Stomach (tissue), 19 donors: ENCODE measurements at places on chromosomes 12 and 14. TPM values are rescaled to one million over a fixed set of nuclear protein-coding genes. Genes with fewer than 3 reads are reported as not detected.

The CCDC184 gene
- 4.7 TPM for polyA plus RNA-seq

The FAM216A gene
- polyA plus RNA-seq = 4.5 TPM

The TMEM233 gene
- polyA plus RNA-seq = 0.25 TPM

The TMEM63C gene
- polyA plus RNA-seq = 2.1 TPM

The PRKAG1 gene
- 48.7 TPM for polyA plus RNA-seq

The TAC3 gene
- polyA plus RNA-seq = 0.62 TPM

The BEST3 gene
- not detected for polyA plus RNA-seq

The KRT73 gene
- polyA plus RNA-seq = not detected

- peaks cover 6% of the 10 kb centered on the region for H3K36me3 ChIP-seq
Observed at GRCh38 chr12:44381341-44381740, 494.8 kb downstream of the NELL2 start.

DNA sequence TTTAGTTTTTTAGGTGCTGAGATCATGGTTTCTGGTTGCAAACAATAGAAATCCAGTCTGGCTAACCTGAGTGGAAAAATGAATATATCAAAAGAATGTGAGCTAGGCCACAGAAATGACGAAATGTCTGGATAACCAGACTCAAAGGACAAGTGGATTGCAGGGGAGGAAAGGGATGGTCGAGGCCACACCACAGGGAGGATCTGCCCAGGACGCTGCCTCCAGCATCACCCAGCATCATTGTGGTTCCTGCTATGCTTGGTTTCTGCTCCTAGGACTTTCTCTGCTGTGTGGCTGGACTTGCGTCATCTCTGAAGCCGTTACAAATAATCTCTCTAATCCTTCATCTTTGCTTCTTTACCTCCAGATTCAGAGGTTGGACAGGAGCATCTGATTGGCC is 80.4 kb downstream of the TTC8 start:
- no peaks in the 10 kb centered on the region for H3K36me3 ChIP-seq
- no peak overlapping the region for H3K27ac ChIP-seq
- no peaks in the 10 kb centered on the region for H3K27me3 ChIP-seq
- no peak overlapping the region for H3K4me3 ChIP-seq
- DNase-seq = no peak

GRCh38 chr12:64181430-64182291 is 40.4 kb downstream of the KICS2 start:
- no peak overlapping the region for H3K4me3 ChIP-seq
- no peaks in the 10 kb centered on the region for H3K27me3 ChIP-seq
- no peaks in the 10 kb centered on the region for H3K36me3 ChIP-seq
- DNase-seq = peak; percentile 44
- H3K27ac ChIP-seq = no peak overlapping the region

GRCh38 chr14:100004392-100004791 is 60.8 kb upstream of the EVL start:
- H3K27ac ChIP-seq = no peak overlapping the region
- DNase-seq = no peak
- H3K4me1 ChIP-seq = no peaks in the 10 kb centered on the region
- H3K36me3 ChIP-seq = no peaks in the 10 kb centered on the region
- no peaks in the 10 kb centered on the region for H3K27me3 ChIP-seq
- H3K4me3 ChIP-seq = no peak overlapping the region

DNA sequence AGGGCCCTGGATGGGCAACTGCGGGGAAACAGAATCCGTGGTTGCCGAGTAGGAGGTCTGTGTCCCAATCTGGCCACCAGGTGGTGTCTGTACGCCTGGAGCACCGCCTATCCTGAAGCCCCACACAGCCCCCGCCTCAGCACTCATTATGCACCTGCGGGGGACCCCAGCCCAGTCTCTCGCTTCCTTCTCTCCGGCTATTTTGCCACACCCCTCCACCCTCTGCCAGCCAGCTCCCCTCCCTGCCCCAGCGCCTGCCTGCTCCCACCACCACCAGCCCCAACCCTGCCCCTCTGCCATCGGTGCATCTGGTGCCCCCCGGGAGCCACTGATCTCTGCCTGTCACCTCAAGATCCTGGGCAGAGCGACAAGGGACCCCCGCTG is 2.2 kb upstream of the NXPH4 start:
- peak; percentile 88 for DNase-seq
- H3K4me3 ChIP-seq = no peak overlapping the region
- peaks cover 60% of the 10 kb centered on the region for H3K27me3 ChIP-seq
- H3K4me1 ChIP-seq = peaks cover 46% of the 10 kb centered on the region
- H3K36me3 ChIP-seq = peaks cover 10% of the 10 kb centered on the region

- no peak overlapping the region for H3K4me3 ChIP-seq
- no peaks in the 10 kb centered on the region for H3K36me3 ChIP-seq
- no peak overlapping the region for H3K27ac ChIP-seq
- no peaks in the 10 kb centered on the region for H3K27me3 ChIP-seq
- H3K4me1 ChIP-seq = peaks cover 100% of the 10 kb centered on the region
Observed at GRCh38 chr14:91374879-91375702, 42.5 kb downstream of the CCDC88C start.

GRCh38 chr14:36661506-36662257 is at the start of gene PAX9:
Gene PAX9 (plus strand): TSS chr14:36661860. CDS start chr14:36662090, 230 bp downstream.
- peaks cover 79% of the 10 kb centered on the region for H3K4me1 ChIP-seq
- H3K27ac ChIP-seq = no peak within 1 kb of the TSS
- DNase-seq = peak; percentile 78
- no peaks in the 10 kb centered on the region for H3K36me3 ChIP-seq
- H3K4me3 ChIP-seq = peak within 1 kb of the TSS; percentile 52
- peaks cover 100% of the 10 kb centered on the region for H3K27me3 ChIP-seq

DNA sequence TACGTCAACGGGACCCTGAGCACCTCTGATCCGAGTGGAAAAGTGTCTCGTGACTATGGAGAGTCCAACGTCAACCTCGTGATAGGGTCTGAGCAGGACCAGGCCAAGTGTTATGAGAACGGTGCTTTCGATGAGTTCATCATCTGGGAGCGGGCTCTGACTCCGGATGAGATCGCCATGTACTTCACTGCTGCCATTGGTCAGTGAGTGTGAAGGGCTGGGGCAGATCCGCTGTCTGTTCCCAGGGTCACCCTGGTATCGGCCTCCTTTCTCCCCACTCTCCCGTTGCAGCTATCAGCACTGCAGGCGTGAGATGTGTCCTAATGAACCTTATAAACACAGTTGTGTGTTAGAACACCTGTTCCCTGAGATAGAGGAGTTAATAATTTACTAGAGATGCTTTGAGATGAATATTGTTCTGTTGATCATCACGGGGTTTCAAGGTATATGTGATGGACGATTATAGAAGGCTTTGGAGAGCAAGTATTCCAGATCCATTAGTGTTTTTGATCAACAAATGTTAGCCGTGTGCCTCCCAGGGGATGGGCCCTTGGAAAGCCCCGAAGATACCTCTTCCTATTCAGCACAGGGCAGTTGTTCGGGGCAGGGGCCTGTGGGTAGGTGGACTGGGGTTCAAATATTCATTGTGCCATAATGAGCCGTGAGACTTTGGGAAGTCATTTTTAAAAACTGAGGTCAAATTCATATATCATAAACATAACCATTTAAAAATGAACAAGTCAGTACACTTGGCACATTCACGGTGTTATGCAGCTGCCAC is 33.6 kb downstream of the ADGRD1 start:
- H3K4me3 ChIP-seq = no peak overlapping the region
- DNase-seq = peak; percentile 47
- no peaks in the 10 kb centered on the region for H3K4me1 ChIP-seq
- H3K27ac ChIP-seq = no peak overlapping the region
- no peaks in the 10 kb centered on the region for H3K36me3 ChIP-seq
- H3K27me3 ChIP-seq = peaks cover 9% of the 10 kb centered on the region

- H3K27me3 ChIP-seq = no peaks in the 10 kb centered on the region
- no peak overlapping the region for H3K27ac ChIP-seq
- H3K36me3 ChIP-seq = no peaks in the 10 kb centered on the region
- no peaks in the 10 kb centered on the region for H3K4me1 ChIP-seq
- no peak overlapping the region for H3K4me3 ChIP-seq
Observed at GRCh38 chr12:77372026-77372425, 306.7 kb upstream of the E2F7 start.

DNA sequence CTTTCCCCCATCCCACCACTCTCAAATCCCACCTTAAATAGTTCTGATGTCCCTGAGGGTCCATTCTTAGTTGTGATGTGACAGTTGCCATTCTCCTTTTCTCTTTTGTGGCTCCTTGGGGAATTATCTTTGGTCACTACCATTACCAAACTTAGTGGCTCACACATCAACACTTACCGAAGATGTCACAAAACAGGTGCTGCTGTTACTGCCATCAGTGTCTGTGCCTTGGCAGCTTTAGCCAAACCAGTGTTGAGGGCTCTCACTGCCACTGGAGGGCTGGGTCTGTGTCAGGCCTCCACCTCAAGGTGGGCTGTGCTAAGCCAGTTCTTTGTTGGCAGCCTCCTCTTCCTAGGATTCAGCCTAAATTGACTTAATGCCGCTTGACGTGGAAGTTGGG is 144.0 kb downstream of the MYRFL start:
- no peaks in the 10 kb centered on the region for H3K4me1 ChIP-seq
- DNase-seq = no peak
- H3K27ac ChIP-seq = no peak overlapping the region
- H3K4me3 ChIP-seq = no peak overlapping the region
- H3K36me3 ChIP-seq = no peaks in the 10 kb centered on the region

DNA sequence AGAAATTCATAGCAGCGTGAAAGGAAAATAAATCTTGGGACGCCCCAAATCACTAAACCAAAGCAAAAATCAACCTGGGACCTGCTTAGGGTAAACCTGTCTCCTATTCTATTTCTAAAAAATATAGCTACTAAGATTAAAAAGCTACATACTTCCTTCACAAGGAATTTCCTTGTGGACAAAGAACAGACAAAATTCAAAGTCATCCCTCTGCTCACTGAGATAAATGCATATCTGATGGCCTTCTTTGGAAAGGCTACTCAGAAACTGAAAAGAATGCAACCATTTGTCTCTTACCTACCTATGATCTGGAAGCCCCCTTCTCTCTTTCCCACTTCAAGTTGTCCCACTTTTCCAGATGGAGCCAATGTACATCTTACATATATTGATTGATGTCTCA is 93.0 kb upstream of the CNOT2 start:
- no peak overlapping the region for H3K4me3 ChIP-seq
- H3K27ac ChIP-seq = no peak overlapping the region
- H3K27me3 ChIP-seq = no peaks in the 10 kb centered on the region
- no peaks in the 10 kb centered on the region for H3K36me3 ChIP-seq

DNA sequence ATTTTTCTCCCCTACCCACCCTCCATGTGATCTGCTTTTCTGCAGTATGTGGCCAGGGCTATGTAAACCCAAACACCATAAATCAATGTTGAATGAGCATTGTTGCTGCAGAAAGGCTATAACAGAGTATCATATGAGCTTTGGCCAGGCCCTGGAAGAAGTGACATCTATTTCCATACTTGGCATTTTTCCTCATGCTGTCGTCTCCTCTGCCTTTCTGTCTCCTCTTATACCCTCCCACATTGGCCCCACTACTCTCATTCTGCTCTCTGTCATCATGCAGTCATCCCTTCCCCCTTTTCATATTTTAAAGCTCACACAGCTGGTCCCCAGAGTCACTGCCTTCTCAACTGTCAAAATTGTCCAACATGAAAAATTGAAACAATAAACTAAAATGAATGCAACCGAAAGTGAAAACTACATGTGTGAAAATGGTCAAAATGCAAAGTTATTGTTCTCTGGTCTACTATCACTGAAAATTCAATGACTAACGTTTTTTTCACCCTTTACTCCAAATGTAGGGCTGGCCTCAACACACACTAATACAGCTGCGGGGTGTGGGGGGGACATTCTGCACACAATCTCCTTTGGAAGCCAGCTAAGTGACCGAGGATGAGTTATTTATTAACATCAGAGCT is 290.7 kb upstream of the TMPO start:
- peak; percentile 54 for DNase-seq
- no peaks in the 10 kb centered on the region for H3K27me3 ChIP-seq
- H3K4me3 ChIP-seq = no peak overlapping the region

DNA sequence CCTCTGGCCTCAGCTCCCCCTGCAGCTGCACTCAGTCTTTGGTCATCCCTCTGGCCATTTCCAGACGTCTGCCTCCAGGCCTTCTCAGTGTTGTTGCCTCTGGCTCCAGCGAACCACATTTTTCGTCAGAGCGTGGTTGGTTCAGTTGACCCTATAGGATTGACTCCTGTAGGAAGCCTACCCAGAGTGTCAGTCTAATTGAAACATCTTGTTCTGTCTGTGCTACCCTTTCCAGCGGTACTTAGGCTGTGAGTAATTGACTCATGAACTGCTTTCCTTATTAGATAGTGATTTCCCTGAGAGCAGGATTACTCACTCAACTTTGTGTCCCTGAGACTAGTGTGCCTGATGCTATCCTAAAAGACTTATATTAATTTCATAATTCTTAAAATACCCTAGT is 373.2 kb downstream of the ATP23 start:
- no peaks in the 10 kb centered on the region for H3K4me1 ChIP-seq
- no peak overlapping the region for H3K27ac ChIP-seq
- H3K27me3 ChIP-seq = no peaks in the 10 kb centered on the region
- H3K4me3 ChIP-seq = no peak overlapping the region
- DNase-seq = no peak
- H3K36me3 ChIP-seq = no peaks in the 10 kb centered on the region

DNA sequence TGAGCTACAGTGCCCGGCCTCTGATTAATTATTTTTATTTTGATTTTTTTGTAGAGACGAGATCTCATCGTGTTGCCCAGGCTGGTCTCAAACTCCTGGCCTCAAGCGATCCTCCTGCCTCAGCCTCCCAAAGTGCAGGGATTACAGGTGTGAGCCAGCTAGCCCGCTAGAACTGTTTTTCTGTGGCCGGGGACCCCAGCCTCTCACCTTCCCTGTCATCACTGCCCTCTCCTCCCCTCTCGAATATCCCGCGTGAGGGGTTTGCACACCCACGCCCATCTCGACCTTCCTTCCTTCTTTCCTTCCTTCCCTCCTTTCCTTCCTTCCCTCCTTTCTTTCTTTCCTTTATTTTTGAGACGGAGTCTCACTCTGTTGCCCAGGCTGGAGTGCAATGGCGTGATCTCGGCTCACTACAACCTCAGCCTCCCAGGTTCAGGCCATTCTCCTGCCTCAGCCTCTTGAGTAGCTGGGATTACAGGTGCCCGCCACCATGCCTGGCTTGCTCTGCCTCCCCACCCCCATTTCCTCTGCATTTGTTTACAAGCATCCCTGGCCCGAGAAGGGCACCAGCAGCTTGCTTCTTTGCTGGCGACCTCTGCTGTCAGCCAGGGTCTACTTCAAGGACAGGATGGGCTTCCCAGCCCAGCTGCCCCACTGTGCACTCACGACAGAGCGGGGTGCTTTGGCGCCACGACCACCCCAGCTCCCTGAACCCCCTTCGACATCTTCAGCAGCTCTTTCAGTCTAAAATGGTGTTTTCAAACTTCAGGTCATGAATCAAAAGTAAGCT is 4.3 kb upstream of the TRAF3 start:
- H3K27ac ChIP-seq = no peak overlapping the region
- H3K4me1 ChIP-seq = peaks cover 19% of the 10 kb centered on the region
- H3K27me3 ChIP-seq = no peaks in the 10 kb centered on the region
- H3K36me3 ChIP-seq = no peaks in the 10 kb centered on the region

DNA sequence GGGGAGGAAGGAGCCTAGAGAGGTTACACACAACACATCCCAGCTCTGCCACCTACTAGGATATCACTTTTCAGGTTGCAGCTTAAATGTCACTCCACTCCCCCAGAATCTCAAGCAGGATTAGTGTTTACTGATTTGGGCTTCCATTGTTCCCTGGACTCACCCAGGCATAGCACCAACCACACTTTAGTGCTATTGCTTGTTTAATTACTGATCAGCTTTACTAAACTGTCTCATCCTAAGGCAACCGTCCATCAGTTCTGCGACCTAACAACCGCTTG is 6.1 kb upstream of the KRT18 start:
- peaks cover 43% of the 10 kb centered on the region for H3K4me1 ChIP-seq
- no peak for DNase-seq
- H3K27me3 ChIP-seq = peaks cover 11% of the 10 kb centered on the region
- H3K36me3 ChIP-seq = no peaks in the 10 kb centered on the region
- no peak overlapping the region for H3K27ac ChIP-seq

GRCh38 chr12:53995378-53996239 is 4.4 kb upstream of the HOXC9 start:
- peak overlapping the region; percentile 55 for H3K4me3 ChIP-seq
- H3K36me3 ChIP-seq = no peaks in the 10 kb centered on the region
- H3K4me1 ChIP-seq = peaks cover 33% of the 10 kb centered on the region
- peak; percentile 84 for DNase-seq
- H3K27me3 ChIP-seq = peaks cover 78% of the 10 kb centered on the region
